ENCODE measurements at places on chromosomes 4 and X.

DNA sequence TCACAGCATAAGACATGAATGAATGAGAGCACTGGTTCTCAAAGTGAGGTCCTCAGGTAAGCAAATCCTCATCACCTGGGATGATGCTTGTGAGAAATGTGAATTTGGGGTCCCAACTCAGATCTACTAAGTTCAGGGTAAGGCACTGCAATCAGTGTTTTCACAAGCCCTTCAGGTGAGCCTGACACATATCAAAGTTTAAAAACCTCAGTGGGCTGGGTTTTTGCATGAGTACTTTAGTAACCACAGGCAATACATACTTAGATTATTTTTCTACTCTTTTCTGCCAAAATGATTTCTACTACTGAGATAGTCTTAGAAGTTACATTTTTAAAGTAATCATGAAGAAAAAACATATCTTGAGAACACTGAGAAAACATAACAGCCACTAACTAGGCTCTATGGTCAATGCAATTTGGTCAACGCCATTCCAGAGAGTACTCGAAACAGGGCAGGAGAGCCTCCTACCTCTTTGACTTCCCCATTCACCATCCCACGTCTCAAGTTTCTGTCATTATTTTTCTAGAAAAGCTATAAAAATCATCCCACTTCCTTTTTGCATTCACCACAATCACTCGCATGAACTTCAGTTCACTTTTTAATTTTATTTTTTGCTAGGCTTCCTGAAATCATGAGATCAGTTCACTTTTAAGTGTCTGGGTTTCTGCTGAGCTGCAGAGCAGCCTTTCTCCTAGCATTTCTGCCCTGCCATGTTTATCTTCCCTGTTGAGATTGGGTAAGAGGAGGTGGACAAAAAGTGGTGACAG lies 73.8 kb downstream of the MFAP3L start:
- no peak for DNase-seq

GRCh38 chr4:8704632-8705031 lies 112.1 kb downstream of the CPZ start:
- no peak for DNase-seq

DNA sequence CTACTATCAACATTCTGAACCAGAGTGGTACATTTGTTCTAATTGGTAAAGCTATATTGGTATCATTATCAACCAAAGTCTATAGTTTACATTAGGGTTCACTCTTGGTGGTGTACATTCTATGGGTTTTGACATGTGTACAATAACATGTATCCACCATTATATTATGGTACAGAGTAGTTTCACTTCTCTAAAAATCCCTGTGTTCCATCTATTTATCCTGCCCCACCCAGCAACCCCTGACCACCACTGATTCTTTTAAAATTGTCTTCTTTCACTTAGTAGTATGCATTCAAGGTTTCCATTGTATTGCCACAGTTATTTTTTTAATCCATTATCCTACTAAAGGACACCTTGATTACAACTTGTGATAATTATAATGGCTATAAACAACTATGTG lies 15.3 kb upstream of the TMPRSS11D start:
- DNase-seq: no peak

GRCh38 chr4:140156529-140157171 lies 2.7 kb upstream of the MAML3 start:
- DNase-seq: no peak

GRCh38 chr4:915041-915474 lies 17.1 kb downstream of the GAK start:
- DNase-seq: no peak

DNA sequence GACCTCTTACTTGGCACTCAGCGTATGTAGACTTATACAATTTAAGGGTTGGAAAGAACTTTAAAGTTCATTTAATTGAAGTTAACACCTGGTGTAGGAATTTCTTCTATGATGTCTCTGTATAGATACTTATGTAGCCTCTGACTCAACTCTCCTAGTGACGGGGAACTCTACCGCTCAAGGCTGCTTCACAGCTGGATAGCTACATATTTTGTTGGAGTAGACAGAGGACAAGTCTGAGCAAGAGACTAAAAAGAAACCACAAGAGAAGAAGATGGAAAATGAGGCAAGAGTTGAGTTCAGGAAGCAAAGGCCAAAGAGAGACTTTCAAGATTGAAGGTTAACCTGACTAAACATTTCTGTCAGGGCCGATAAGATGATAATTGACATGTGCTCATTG lies 52.6 kb downstream of the GPR50 start:
- no peak for DNase-seq

GRCh38 chrX:135543172-135543571 lies 22.7 kb downstream of the INTS6L start:
- no peak for DNase-seq

DNA sequence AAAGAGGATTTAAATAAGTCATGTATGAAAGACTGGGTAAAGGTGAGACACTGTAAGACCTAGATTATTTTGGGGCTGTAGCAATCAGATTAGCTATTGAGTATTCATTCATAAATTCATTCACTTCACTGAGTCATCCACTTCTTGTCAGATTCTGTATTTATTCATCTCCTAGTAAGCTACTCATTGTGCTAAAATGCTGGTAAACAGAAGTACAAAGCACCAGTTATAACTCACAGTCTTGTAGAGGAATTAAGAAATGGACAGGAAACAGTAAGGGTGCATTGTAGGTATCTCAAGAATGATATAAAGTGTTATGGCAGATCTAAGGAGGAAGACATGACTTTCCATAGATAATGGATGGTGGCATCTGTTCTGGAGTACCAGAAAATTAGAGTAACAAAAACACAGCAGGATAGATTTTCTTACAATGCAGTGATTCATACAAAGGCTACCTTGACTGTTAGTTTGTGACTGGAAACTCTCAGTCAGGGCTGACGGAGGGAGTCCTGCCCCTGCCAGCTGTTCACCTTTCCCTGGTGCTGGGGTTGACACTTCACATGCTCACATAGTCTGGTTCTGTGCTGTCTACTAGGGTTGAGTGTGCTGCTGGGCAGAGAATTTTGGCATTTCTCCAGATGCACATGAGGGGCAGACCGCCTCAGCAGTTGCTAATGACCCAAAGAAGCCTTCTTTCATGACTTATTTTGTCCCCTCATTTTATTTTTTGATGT lies 26.5 kb upstream of the HAND2 start:
- no peak for DNase-seq

Data from small intestine (tissue), 16 donors.